ENCODE measurements at places on chromosomes 16 and 17.
A peak's percentile ranks its signal among the peaks of the same experiment; 100 is the strongest.

- DNase-seq: no peak
Measured at GRCh38 chr17:68482576-68483041, 25.3 kb upstream of the WIPI1 start.

GRCh38 chr17:19955099-19955498 lies 22.5 kb downstream of the AKAP10 start:
- no peak for DNase-seq

DNA sequence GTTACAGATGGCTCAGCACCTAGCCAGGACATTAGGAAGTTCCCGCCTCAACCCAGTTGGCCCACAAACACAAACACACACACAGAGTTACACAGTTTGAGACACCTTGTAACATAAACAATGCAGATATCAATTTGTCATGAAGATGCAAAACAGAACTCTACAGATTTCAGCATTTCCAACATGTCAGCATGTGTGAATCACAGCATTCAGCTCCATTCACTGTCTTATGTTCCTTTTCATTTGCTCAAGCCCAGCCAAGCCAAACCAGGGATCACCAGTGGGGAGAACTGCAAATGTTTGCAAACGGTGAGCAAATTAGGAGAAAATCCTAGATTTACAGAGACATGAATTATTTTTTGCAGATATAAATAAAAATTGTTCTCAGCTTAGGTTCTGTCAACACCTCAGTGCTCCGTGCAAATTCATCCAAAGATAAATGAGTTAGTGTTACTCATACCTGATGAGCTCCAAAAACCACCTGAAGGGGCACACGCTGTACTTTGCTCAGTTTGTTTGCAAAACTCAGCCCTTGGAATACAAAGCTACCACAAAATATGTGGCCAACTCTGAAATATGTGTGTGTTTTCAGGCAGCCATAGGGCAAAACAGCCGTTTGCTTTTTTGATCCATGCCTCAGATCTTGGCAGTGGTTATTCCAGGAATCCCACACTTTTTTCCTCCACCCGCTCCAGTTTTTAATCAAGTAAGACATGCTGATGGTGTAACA lies 16.3 kb upstream of the COX10 start:
- no peak for DNase-seq

GRCh38 chr16:89322321-89323119 lies 105.0 kb downstream of the ZNF778 start:
- no peak for DNase-seq

DNA sequence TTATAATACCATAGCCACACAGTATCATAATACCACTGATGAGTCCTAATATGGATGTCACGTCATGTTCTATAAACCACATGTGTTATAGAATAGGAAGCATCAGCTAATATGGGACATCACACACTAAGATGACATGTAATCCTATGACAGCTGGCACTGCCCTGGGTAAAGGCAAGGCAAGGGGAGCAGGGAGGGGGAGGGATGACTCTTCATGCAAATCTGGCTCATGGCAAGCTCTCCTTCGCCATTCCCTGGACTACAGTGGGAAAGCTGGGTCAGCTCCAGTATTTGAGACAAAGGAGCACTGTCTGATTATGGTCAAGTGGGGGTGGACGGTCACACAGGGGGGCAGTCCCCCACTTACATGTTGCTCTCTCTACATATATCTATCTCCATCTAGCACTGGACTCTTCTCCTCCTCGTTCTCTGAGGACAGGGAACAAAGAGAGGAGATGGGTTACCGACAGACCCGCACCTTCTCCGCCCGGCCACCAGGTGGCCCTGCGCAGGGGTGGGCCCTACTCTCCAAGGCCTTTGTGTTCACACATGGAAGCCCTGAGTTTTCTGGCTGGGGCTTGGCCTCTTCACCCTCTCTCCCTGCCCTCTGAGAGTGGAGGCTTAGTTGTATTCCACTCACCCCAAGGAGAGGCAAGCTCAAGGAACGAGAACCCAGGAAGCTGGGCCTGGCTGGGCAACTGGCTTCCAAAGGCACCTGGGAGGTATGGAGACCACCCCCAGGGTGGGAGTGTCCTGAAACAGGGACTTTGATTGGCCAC lies 23.4 kb upstream of the MPO start:
- DNase-seq: no peak

DNA sequence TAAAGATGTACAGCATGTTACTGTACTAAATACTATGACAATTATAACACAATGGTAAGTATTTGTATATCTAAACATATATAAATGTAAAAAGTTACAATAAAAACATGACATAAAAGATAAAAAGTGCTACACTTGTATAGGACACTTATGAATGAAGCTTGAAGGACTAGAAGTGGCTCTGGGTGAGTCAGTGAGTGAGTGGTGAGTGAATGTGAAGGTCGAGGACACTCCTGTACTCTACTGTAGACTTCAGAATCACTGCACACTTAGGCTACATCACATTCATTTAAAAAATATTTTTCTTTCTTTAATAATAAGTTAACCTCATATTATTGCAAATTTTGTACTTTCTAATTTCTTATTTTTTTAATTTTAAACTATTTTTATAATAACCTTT lies 1476.7 kb upstream of the CDH8 start:
- no peak for DNase-seq

GRCh38 chr16:50718761-50719400 lies 23.0 kb upstream of the CYLD start:
- DNase-seq: no peak

- no peak for DNase-seq
Measured at GRCh38 chr17:57461082-57461481, 204.8 kb downstream of the MSI2 start.

DNA sequence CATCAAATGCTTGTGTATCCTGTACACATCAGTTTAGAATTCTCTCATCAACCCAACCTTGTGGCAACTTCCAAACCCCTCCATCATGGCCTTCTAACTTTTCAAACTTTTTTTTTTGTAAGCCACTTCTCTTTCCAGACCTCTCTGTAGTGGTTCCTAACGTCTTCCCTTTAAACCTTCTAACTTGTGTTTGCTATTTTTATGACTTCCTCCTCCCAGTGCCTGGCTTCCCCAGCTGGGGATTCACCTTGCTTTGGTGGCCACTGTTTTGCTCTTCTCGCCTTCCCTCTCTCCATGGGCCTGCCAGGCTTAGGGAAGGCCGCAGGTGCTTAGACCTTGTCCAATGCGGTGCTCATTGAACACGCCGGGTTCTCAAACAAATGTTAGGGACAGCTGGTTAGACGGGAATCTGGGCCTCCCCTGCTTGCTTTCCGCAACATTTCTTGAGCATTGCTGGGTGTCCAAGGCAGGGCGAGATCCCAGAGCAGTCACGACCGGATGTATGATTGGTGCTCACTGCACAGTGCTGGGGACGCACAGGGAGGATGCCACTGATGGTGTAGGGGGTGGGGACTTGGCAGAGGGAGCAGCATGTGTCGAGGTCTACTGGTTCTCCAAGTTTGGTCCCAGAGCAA lies 1.1 kb upstream of the XYLT2 start:
- no peak for DNase-seq

GRCh38 chr17:7042501-7043181 lies 1.3 kb downstream of the SLC16A11 start:
- DNase-seq: no peak

DNA sequence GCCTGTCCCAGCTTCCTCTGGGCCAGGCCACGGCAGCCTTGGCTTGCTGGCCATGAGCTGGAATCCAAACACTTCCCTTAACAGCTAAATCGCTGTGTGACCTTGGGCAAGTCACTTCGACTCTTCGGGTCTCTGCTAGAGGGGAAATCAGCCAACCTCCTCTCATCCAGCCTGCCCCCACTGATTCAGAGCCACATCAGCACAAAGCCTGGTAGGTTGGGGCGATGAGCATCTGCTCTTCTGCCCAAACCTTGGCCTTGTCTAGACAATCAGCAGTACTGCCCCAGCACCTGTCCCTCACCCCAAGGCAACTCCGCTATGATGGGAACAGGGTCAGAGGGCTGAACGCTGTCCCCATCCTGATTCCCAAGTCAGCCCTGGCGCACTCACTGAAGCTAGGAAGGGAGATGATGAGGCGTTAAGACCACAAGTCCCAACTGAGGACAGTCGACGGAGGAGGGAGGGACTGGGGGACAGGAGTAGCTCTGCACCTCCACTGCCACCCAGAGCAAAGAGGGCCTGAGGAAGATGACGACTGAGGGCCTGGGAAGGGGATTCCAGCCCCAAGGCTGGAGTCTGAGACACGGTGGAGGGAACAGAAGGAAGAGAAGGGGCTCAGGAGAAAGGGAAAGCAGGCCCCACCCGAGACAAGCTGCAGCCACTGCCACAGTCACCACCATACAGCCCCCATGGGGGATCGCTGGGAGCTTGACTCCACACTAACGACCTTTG lies 1.3 kb downstream of the CLUH start:
- no peak for DNase-seq

DNA sequence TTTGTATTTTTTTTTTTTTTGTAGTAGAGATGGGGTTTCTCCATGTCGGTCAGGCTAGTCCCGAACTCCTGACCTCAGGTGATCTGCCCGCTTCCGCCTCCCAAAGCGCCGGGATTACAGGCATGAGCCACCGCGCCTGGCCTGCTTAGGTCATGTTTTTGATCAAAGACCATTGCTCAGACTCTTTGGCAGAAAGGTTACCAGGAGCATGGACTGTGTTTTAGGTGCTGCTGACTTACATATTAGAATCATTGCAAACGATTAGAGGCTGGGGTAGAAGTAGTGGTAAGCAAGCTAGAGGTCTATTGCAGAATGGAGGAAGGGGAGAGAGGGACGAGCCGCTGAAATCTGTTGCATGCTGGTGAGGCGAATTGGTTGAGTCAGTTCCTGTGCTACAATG lies 79.8 kb downstream of the TANGO6 start:
- no peak for DNase-seq

- no peak for DNase-seq
Measured at GRCh38 chr17:51914577-51914976, 243.9 kb downstream of the CA10 start.

DNA sequence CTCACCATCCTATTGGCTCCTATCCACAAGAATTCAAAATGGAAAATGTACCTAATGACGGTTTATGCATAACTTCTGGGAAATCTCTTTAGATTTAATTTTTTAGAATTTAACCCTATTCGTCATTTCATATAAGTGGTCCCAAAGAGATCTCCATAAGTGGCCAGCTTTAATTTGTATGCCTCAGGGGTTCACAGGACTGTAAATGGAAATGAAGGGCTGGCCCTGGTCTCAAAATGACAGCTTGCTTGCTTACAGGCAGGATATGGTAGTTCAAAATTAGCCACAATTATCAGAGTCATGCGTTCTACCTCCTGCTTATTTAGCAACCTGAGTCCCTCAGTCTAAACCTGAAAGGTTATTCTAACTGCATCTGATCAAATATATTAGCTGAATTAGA lies 6.6 kb upstream of the NACA2 start:
- DNase-seq: no peak

- DNase-seq: no peak
Measured at GRCh38 chr17:43094129-43094835, 30.9 kb downstream of the BRCA1 start.

DNA sequence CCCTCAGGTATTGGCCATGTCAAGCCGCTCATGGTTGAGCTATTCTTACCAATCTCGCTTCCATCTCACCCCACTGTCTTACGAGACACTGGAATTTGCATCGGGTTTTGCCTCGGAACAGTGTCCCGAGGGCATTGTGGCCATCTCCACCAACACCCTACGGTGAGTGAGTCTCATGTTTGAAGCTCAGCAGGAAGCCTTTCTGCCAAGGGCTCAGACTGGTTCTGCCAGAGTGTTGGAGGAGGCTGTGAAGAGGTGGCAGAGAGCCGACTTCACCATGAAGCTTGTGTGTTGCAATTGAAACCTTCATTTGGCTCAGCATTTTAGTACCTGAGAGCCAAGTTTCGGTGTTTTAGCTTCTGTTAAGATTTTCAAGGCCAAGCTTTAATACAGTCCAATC lies 38.0 kb downstream of the SF3B3 start:
- no peak for DNase-seq

DNA sequence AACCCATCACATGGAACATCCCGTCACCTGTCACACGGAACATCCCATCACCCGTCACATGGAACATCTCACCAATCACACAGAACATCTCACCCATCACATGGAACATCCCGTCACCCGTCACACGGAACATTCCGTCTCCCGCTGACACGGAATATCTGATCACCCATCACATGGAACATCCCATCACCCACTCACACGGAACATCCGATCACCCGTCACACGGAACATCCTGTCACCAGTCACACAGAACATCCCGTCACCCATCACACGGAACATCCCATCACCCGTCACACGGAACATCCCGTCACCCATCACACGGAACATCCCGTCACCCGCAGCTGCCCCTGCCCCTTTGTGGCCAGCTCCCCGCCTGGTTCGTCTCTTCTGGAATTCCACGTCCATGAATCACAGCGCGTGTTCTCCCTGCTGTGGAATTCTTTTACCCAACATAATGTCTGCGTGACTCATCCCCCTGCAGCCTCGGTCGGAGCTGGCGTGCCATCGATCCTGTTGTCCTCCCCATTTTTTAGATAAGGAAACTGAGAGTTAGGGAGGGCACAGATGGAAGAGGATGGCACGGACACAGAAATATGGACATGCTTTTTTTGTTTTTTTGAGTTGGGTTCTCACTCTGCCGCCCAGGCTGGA lies 5.6 kb downstream of the CPNE7 start:
- peak; percentile 90 for DNase-seq

- no peak for DNase-seq
Measured at GRCh38 chr17:57315061-57316015, 59.0 kb downstream of the MSI2 start.

DNA sequence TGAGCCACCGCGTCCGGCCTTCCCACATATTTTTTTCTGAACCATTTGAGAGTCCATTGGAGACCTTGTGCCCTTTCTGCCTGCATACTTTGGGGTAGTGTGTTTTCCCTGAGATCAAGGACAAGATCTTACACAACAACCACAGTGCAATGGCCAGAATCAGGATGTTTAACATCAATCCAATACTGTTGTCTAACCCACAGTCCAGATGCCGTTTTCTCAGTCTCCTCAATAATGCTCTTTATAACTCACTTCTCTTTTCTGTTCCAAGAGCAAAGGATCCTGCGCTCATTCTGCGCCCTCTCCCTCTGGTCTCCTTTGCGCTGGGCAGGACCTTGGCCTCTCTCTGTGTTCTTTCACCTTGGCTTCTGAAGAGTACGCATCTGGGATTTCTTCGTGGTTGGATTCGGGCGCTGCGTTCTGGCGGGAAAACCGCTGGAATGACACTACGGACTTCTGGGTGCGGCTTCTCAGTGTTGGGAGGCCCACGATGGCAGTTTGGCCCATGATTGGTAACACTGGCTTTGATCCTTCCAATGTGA lies 16.6 kb downstream of the CBX4 start:
- DNase-seq: no peak

GRCh38 chr17:16080366-16080765 lies 80.7 kb downstream of the TTC19 start:
- DNase-seq: no peak

- no peak for DNase-seq
Measured at GRCh38 chr17:67594115-67594880, 123.4 kb upstream of the NOL11 start.
